Ureter (tissue), 1 donor: ENCODE measurements at places on chromosomes 12 and 14. TPM values are rescaled to one million over a fixed set of nuclear protein-coding genes. Genes with fewer than 3 reads are reported as not detected.

NEK9 gene
- total RNA-seq = 89.2 TPM

LRFN5 gene
- total RNA-seq = 12.6 TPM

DNA sequence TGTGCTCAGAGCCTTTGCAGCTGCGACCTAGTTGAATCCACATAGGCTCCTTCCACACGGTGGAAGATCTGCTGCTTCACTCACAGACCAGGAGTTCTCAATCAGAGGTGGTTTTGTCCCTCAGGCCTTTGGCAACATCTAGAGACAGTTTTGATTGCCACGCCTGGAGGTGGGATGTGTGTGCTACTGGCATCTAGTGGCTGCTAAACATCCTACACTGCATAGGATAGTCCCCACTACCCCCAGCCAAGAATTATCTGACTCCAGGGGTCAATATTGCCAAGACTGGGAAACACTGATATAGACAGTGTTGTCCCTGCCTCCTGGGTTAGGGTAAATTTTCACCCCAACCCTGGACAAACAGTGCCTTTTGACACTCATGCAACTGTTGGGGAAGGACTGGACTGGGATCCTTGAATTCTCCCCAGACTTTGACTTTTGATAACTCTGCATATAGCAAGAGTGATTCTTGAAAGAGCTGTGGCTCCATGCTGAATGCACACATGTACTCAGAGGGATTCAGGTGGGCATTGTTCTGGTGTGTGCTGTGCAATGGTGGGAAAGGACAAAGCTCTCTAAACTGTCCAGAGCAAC, 39.8 kb downstream of the BAZ2A start:
- no peak for DNase-seq

GRCh38 chr14:79442786-79443185, 768.5 kb downstream of the DIO2 start:
- DNase-seq = no peak

DNA sequence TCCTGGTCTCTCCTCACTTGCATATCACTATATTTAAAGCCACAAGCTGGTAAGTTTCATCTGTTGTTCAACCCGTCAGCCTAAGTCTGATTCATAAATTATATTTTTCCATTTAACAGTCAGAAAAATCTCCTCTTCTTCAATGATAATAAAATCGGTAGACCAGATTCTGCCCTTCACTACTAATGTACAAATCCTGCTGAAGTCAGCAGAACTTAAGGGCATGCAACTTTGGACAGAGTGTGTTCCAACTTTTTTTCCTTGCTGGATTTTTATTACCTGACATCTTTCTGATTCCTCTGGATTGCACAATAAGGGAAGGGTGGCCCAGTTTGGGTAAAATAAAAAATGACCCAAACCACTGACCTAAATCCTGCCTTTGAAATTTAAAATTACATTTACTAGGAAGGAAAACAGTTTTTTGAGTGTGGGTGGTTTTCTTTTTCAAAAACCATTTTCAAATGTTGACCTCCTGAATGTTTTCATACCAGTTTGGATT, 125.4 kb upstream of the DIO2 start:
- no peak for DNase-seq

HOTAIR gene
- 6.6 TPM for total RNA-seq

KRT82 gene
- not detected for total RNA-seq

DNA sequence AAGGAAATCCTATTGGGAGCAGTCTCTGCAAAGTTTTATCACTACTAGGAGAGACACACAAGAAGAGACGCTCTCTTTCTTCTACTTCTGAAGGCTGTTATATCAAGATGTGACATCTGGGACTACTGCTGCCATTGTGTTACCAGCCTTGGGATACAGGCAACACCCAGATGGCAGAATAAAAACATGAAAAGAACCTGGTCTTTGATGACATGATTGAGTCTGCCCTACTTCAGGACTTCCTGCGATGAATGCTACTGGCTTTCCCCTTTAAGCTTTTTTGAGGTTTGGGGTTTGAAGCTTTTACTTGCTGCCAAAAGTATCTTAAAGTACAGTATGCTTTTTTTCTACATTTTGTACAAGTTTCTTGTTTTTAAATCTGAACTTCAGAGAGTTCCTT, 29.2 kb upstream of the TRHDE start:
- DNase-seq = no peak

E2F7 gene
- 1.7 TPM for total RNA-seq
